ENCODE measurements at places on chromosomes 16 and 17.

- no peak for DNase-seq
Measured at GRCh38 chr17:78774453-78774852, 7.6 kb downstream of the CYTH1 start.

DNA sequence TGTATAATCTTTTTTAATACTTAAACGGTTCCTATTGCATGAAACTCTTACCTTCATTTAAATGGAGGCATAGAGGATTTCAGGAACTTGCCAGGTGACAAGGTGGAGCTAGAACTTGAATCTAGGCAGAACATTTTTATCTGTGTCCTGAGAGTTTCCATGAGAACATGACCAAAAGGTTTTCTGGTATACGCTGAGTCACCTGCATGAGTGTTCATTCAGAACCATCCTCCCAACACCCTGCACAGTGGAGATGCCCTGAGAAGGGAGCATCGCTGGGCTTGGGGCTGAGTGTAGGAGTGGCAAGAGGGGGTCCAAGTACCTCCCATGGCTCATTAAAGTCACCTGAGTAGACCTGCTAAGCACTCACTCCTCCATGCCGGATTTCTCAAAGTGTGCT is 169.7 kb upstream of the CACNG5 start:
- no peak for DNase-seq

DNA sequence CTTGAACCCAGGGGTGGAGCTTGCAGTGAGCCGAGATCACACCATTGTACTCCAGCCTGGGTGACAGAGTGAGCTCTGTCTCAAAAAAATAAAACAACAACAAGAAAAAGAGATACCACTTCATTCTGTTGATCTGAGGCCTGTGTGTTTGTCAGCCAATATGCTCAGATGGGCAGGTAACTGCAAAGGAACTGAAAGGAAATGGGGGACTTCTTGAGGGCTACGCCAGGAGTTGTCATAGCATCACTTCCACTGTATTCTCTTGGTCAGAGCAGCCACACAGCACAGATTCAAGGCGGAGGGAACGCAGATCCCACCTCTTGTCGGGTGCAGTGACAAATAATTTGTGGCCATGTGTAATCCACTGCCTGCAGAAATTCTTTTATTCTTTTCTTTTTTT is 73.9 kb upstream of the AKTIP start:
- DNase-seq = no peak

DNA sequence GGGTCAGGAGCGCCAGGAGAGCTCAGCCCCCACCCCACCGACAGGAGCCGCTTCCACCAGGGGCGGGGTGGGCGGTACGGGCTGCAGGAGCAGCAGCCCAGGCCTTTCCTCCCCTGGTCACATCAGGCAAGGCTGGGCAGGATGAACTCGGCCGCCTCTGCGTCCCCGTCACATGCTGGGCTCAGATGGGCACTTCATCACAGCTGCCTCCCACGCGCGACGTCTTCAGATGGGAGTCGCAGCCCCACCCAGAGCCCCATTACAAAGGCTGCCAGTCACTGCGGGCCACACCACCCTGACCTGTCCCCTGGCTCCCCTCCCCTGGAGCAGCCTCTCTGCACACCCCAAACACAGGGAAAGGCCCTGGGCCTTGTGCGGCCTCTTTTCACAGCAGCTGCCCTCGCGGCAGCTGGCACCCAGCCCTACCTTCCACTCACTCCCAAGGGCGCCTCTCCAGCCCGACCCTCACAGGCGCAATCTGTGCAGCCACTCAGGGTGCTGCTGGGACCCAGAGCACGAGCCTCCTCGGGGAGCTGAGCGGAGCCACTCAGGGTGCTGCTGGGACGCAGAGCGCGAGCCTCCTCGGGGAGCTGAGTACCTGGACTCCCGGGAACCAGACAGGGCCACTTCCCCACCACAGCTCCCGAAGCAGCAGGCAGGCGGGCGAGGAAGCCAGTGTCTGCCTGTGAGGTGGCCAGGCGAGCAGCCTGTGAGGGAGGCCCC is 4.7 kb downstream of the ZNF598 start:
- no peak for DNase-seq

- peak; percentile 23 for DNase-seq
Measured at GRCh38 chr17:62968445-62968923, 2.4 kb downstream of the TANC2 start.

GRCh38 chr17:381941-382643 is 29.5 kb upstream of the RPH3AL start:
- DNase-seq = no peak

- DNase-seq = peak; percentile 79
Measured at GRCh38 chr16:67158637-67159600, 790 bp downstream of the TRADD start.

GRCh38 chr17:83145358-83145738 is 65.9 kb downstream of the METRNL start:
- DNase-seq = no peak

DNA sequence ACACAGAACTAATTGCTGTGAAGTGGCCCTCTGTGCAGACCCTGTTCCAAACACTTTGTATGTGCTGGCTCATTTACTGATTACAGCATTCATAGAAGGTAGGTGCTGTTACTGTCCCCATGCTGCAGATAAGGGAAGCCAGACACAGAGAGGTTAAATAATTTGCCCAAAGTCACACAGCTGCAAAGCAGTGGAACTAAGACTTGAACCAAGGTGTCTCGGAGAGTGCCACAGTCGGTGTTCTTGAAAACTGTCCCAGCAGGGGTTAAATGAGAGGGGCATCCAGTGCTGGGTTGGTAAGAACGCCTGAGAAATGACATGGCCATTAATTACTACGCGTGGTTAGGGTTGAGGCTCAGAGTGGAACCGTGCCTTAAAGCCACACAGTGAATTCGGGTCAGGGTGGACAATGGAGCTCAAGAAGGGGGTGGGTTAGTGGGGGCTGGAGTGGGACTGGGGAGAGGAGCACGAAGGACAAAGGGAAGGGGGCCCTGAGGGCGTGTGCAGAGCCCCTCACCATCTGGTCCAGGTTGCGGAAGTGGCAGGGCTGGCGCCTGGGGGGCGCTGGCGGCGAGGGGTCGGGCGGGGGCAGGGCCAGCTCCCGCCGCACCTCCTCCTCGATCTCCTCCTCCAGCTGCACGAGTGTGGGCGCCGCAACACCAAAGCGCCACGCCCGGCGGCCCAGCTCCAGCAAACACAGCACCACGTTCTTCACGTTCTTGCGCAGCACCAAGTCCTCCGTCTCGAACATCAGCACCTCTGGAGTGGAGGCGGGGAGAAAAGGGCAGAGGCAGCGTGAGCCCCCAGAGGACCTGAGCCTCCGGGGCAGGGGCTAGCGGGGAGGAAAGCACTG is 3.3 kb downstream of the GAS2L2 start:
- DNase-seq = no peak

DNA sequence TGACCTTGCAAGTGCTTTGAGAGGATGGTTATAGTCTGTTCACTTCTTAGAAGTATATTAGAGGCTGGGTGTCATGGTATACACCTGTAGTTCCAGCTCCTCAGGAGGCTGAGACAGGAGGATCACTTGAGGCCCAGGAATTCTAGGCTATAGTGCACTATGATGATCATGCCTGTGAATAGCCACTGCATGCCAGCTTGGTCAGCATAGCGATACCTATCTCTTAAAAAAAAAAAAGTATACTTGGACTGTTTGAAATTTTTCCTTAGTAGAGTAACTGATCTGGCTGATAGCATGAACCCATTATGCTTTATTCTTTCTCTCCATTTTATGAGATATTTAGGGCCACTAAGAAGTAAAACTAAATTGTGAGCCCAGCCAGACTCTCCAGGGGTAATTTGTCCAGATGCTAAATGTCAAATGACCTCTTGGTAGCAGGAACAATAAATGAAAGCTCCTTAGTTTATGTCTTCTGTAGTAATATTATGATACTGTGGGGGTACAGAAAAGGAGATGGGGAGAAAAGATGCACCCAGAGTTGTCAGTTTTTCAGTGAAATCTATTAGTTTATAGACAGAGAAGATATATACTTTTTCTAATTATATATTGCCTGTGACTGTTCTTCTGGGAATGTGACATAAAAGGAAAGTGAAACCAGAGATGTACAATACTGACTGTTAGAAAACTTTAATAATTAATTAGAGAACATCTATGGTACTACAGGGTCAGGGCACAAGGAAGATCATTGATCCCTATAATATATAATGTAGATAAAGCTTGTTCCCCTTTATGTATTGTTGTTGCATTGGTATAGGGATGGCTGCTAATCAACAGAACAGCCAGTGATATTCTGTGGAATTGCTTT is 335.3 kb upstream of the TBX2 start:
- no peak for DNase-seq

DNA sequence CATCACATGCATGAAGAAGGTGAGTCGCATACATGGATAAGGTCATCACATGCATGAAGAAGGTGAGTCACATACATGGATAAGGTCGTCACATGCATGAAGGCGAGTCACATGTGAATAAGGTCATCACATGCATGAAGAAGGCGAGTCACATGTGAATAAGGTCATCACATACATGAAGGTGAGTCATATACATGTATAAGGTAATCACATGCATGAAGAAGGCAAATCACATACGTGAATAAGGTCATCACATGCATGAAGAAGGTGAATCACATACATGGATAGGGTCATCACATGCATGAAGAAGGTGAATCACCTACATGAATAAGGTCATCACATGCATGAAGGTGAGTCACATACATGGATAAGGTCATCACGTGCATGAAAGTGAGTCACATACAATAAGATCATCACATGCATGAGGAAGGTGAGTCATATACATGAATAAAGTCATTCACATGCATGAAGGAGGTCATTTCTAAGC is 105.1 kb upstream of the SDK2 start:
- DNase-seq = no peak

DNA sequence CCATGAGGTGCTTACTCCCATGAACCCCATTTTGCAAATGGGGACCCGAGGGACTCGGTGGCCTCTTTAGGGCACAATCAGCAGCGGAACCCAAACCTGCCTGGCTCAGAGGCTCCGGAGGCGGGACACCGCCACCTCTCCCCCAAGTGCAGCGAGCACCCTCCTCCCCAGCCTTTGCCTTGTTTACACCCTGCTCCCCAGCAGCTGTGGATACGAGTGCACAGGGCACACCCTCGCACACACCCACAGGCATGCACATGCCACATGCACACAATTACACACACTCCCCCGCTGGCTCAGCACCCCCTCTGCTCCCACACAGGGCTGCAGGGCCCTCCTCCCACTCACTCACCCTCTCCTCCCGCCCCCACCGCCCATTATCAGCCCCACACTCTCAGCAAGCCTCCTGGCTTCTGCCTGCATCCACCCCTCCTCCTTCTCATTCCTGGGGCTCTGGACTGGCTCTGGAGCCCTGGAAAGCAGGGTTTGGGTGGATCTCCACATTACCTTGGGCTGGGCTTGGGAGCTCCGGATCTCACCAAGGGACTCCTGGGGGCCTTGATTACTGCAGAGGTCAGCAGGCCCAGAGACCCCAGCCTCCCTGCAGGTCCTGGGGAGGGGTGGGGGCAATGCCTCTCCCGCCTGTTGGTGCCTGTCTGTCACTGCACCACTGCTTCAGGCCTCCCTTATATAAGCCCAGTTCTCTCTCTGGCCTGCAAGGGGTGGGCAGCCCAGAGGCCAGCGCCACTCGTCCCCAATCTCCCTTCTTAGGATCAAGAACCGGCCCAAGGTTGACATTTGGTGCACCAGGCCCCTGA is 6.4 kb downstream of the PDK2 start:
- no peak for DNase-seq

DNA sequence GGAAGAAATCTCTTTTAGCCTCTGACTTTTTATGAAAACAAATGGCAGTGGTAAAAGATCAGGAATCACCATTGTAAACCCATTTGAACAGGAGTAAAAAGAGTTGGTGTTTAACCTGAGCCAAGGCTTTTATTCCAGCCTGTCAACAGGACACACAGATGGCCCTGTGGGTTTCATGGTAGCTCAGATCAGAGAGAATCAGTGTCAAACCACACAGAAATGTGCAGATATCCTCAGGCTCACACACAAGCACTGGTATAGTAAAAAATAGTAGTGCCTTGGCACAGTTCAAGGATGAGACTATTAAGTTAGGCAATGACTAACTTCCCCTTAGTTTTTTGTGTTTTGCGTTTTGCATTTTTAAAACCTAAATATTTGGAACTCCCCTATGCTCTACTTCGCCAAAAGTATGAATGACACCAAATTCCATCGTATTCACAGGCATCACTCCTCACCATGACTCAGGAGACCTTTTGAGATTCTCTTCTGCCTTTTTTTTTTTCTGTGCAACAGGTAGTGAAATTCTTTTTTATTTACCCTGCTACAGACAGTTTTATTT is 1200.0 kb downstream of the CDH11 start:
- DNase-seq = no peak

GRCh38 chr17:39205112-39205526 is 5.0 kb downstream of the RPL19 start:
- DNase-seq = no peak

DNA sequence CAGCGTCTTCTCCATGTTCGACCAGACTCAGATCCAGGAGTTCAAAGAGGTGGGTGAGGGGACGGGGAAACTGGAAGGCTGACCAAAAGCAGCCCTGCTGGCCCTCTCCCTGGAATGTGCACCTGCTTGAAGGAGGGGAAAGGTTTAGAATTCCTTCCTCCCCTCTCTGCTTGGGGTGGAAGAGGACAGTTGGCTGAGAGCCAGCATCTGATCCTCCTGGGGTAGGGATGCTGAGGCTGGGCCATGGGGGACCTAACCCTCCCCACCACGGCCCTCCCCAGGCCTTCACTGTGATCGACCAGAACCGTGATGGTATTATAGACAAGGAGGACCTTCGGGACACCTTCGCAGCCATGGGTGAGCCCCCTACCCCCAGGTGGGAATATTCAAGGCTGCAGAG is 1.3 kb downstream of the MYL11 start:
- DNase-seq = no peak

- peak; percentile 59 for DNase-seq
Measured at GRCh38 chr17:74199306-74200092, 4.0 kb upstream of the RPL38 start.

GRCh38 chr17:15232517-15232915 is 32.6 kb downstream of the PMP22 start:
- no peak for DNase-seq

GRCh38 chr17:35778641-35779196 is 16.7 kb downstream of the MMP28 start:
- no peak for DNase-seq

- DNase-seq = peak; percentile 56
Measured at GRCh38 chr17:17391668-17392370, 85.0 kb upstream of the MED9 start.

DNA sequence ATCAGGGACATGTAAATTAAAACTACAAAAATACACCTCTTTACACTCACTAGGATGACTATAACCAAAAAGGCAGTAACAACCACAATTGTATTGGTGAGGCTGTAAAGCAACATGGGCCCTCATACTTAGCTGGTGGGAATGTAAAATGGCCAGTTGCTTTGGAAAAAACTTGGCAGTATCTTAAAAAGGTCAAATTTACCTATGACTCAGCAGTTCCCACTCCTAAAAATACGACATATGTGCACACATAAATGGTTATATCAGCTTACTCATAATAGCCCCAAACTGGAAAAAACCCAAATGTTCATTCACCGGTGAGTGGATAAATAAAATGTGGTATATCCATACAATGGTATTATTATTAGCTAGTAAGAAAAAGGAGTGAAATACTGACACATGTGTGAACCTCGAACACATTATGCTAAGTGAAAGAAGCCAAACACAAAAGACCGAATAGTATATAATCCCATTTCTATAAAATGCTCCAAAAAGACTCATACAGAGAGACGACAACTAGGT is 391.4 kb downstream of the NPIPA8 start:
- no peak for DNase-seq
